ENCODE measurements at places on chromosomes 3 and 15.
A peak's percentile ranks its signal among the peaks of the same experiment; 100 is the strongest.

- DNase-seq: no peak
Measured at GRCh38 chr3:100260081-100260684, 609 bp upstream of the TBC1D23 start.

- no peak for DNase-seq
Measured at GRCh38 chr15:82021992-82022391, 23.8 kb downstream of the MEX3B start.

GRCh38 chr3:183046883-183047282 is 52.4 kb downstream of the MCCC1 start:
- DNase-seq: no peak

- no peak for DNase-seq
Measured at GRCh38 chr3:195077611-195078540, 193.1 kb downstream of the XXYLT1 start.

GRCh38 chr3:178750639-178751300 is 214.5 kb downstream of the KCNMB2 start:
- no peak for DNase-seq

- no peak for DNase-seq
Measured at GRCh38 chr15:28001641-28002040, 97.5 kb downstream of the OCA2 start.

DNA sequence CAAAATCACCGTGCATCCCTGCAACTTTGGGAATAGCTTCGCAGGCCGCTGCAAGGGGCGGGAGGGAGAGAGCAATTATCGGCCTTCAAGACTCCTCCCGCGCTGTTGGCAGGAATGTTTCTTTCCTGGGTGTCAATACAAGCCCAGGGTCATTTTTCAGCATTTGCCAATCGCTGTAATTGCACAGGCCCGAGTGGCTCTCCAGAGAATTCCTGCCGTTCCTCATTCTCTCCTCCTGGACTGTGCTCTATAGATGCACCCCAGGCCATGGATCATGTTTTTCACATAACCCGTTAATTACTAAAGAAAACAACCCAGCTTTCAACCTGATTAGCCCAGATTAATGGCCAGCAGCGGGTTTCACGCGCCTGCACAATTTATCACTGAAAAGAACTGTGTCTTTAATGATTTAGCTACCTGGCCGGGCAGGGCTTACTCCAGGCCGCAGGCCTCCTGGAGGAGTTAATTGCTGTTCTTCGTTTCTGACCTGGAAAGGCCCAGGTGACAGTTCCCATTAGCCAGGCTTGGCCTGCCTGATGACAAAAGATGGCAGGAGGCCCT is 144.3 kb downstream of the OPA1 start:
- DNase-seq: no peak

DNA sequence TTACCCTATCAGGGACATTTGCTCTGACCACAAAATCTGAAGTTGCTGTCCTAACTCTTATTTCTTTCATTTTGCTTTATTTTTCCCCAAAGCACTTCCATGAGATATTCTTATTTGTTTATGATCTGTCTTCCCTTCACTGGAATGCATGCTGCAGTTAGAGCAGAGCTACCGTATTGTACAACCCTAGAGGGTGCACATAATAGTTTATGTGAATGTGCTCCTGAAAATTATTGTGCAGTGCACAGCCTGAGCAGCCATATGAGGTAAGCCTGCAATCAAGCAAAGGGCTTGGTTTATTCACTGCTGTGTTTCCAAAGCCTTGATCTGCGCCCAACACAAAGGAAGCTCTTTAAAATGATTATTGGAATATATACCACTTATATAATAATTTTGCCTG is 120.3 kb upstream of the CADPS start:
- DNase-seq: no peak

DNA sequence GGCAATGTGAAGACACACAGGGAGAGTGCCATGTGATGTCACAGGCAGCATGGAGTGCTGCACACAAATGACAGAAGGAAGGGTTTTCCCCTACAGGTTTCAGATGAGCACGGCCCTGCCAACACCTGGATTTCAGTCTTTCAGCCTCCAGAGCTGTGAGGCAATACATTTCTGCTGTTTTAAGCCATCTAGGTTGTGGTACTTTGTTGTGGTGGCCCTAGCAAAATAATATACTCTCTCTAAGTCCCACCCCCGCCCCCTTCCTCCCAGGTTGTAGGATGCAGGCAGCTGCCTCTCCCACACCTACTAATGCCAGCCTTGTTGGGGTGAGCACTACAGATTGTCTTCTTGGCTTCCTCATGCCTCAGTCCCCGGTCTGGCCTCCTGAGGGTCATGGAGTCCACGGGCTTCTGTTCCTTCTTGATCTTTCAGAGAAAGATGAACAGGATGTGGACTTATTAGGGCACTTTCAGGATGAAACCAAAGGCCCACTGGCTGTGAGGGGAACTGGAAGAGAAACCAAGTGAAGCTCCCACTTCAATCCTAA is 180.0 kb downstream of the CD47 start:
- peak; percentile 14 for DNase-seq

- DNase-seq: no peak
Measured at GRCh38 chr3:75224412-75224811, 439.7 kb upstream of the FRG2C start.

- no peak for DNase-seq
Measured at GRCh38 chr3:153614563-153614962, 452.5 kb downstream of the RAP2B start.

- DNase-seq: no peak
Measured at GRCh38 chr3:5301651-5302297, 114.3 kb downstream of the EDEM1 start.

DNA sequence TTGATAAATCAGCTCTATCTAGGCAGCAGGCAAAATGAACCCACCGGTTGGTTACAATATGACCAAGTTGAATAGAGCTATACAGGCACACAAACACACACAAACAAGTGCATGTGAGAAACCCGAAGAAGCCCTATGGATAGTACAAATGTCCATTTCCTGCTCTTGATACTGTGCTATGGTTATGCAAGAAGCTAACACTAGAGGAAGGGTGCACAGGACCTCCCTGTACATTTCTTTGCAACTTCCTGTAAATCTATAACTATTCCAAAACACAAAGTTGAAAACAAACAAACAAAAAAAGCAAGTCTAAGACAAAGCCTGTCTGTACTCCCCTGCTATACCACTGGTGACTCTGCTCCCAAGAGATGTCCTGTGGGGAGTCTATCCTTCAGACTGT is 8.2 kb upstream of the FAM240A start:
- no peak for DNase-seq

DNA sequence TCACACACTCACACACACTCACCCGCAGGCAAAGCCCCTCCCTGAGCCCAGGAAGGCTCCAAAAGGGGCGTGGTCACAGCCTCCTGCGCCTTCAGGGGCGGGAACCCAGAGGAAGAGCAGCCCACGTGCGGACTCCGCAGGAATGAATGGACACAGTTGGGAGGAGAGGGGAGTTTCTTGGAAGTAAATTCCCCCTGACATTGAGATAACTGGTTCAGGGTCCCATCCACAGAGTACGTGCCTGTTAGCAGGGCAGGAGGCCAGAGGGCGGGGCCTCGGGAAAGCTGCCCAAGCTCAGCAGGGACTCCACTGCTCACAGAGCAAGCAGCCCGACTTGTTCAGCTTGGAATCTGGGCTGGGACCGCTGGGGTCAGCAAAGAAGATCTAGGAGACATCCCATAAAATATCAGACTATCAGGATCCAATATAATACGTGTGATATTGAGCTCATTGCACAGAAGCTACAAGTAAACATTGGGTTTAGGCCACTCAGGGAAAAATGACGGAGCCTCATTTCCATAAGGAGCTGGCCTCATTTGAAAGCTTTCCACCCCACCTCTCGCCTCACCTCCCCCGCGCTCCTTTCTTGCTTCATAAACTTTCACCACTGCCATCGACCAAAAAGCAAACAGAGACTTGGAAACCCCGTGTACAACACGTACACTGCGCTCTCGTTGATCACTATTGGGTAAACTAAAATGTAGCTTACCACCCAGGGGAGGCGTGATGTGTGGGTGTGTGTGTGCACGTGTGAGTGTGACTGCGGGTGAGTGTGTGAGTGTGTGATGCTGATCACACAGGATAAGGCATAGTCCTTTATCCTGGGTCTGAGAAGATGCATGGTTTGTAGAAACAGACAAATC is 36.0 kb downstream of the TM2D3 start:
- DNase-seq: no peak

DNA sequence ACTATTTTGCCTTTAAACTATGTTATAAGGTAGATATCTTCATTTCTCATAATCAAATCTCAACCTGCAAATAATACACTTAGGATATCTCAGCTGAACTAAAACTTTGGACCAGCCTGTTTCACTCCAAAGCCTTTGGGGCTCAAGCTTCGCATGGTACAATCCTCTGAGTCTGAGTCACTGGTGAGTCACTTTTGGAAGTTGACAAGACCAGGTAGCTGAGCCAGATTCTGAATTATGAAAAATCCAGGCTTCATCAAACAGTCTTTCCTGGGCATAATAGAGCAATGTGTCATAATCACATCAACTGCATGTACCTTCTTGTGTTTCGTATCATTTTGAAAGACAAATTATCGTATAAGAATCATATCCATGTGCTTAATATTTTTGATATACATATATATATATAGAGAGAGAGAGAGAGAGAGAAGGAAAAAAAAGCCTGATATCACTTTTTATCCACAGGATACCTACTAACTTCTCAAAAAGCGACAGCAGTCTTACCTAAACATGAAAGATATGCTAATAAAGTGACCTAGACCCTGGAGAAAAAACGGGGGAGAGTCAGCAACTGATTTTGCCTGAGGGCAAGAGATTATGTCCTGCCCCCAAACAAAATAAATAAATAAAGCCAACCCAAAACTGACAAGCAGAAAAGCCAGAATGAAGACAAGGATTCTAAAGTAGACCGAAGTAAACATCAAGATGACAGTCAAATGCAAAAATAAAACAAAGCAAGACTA is 263.9 kb upstream of the TGFBR2 start:
- no peak for DNase-seq

DNA sequence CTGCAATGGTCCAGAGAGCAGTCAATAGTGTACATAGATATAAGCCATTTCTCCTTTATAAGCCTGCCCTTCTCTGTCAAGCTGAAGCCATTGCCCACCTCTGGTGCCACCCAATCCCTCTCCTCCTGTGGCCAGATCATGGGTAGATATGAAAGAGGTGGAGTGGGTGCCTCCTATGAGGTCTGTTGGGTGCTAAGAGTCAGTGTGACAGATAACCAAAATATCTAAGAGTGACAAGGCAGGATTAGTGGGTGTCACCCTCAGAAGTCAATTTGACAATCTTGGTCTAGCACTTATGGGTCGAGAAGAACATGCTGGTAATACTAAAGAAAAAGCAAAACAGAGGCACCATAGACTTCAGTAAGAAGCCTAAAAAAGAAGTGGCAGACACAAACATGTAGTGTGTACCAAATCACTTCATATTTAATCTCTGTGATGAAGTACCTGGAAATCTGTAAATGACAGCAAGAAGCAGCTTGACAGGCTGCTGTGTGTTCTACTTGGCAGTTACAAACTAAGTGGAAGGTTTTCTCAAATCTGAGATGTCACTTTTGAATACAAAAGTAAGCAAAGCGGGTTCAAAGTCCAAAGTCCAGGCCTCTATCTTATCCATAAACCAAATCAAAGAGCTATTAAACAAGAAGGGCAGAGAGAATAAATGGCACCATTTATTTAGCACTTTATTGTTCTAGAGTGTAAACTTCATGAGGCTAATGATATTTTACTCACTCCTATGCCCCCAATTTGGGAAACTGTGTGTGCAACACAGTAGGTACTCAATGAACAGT is 118.9 kb upstream of the EOMES start:
- DNase-seq: no peak

DNA sequence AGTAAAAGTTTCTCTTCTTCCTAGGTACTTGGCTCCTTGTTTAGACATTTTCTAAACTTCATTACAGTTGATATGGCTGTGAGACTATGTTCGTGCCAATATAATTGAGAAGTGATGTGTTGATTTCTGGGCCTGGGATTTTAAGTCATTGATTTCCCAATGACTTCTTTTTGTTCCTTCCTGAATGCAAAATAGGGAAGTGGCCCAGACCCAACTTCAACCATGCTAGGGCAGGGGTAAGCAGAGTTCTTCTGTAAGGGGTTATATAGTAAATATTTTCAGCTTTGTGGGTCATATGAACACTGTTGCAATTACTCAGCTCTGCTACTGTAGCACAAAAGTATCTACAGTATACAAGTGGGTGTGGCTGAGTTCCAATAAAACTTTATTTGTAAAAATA is 320.1 kb upstream of the WNT5A start:
- no peak for DNase-seq

- DNase-seq: no peak
Measured at GRCh38 chr3:129036222-129037092, 24.1 kb upstream of the GP9 start.

DNA sequence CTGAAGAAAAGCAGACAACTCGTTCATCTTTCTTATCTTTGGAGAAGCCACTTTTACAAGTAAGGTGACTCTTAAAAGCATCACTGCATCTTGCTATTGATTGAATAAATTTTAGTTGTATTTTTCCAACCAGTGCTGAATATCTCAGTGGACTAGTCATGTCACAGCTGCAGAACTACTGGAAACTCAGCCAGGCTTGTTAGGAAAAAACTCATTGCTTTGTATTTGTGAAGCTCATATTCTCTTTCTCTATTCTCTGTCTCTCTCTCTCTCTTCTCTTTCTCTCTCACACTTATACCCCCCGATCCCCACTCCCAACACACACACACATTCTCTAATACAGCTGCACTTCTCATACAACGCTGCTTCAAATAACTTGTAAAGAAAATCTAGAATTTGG is 104.3 kb downstream of the WDR76 start:
- DNase-seq: no peak

GRCh38 chr3:184241447-184242296 is 7.1 kb downstream of the ALG3 start:
- DNase-seq: no peak

GRCh38 chr3:162994165-162994564 is 1497.6 kb downstream of the OTOL1 start:
- no peak for DNase-seq

DNA sequence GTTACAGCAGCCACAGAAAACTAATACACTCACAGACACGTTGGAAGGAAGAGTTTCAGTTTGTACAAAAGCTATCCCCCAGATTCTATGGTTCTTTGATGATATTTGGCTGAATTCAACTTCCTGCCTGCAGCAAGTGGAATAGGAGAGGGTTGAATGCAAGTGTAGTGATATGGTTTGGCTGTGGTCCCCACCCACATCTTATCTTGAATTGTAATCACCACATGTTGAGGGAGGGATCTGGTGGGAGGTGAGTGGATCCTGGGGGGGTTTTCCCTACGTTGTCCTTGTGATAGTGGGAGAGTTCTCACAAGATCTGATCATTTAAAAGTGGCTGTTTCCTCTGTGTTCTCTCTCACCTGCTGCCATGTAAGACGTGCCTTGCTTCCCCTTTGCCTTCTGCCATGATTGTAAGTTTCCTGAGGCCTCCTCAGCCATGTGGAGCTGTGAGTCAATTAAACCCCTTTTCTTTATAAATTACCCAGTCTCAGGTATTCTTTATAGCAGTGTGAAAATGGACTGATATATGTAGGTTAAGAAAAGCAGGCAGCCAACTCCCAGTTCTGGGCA is 29.8 kb downstream of the NMNAT3 start:
- DNase-seq: no peak

GRCh38 chr3:196726788-196727675 is 12.6 kb upstream of the PAK2 start:
- no peak for DNase-seq
